ENCODE measurements at places on chromosomes 3 and 15.

DNA sequence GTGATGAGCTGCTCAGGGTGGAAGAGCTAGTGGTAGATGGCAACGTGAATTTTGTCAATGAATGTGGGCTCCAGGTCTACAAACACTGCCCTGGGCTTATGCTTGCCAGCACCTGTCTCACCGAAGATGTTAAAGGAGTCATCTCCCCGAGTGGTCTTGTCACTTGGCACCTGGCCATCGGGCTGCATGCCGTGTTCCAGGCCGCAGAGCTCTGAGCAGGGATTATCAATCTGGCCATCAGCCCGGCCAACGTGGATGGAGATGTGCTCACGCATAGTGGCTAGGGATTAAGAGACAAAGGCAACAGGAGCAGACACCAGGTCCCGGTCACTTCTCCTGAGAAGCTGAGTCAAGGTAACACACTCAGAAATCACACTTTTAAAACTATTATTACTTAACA, 54.8 kb upstream of the ACTC1 start:
- DNase-seq: no peak

DNA sequence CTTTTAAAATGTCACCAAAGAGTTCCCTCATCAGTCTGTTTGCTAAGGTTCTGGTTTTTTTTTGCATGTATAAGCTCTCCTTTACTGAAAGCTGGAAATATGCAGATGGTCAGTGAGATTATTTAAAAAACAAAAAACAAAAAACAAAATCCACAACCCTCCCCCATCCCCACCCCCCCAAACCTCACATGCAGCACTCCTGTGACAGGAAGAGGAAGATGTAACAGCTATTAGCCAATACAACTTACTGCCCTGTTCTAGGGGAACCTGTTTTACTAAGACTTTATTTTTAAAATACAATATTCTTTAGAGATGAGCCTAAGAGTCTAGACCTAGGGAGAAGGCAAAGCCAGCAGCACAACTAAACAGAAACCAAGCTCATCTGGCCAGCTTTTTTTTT, 39.5 kb downstream of the ANP32A start:
- no peak for DNase-seq

DNA sequence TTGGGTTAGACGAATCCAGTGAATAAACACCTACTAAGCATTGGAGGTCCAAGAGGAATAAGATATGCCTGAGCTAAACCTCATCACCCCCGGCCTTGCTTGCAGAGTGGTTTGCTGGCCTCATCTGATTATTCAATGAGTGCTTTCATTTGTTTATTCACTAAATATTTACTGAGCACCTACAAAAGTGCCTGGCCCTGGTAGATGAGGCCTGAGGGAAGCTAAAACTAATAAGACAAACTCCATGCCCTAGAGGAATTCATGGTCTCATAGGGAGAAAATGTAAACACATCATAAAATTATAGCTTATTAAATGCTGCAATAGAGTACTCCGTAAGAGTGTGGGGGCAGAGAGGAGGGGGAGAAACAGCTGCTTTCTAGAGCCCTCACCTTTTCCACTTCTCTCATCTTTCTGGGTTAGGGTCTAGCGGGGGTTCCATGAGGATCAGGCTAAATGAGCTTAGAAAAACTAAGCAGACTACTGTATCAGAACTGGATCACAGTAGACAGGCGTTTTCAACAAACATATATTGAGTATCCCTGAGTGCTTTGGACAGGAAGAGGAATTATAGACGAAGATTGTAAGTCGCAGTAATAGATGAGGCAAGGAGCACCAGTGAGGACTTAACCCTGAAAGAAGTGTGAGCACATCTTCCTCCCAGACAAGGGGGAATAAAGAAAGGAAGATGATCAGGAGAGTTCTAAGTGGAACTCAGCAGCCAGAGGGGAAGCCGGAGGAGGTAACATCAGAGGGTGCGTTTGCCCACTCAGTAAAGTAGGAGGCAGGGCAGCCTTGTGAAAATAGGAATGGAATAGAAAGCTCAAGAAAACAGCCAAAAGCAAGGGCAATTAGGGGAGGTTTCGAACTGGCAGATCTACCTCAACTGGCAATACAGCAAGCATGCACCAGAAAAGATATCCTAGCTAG, 31.5 kb upstream of the LAMP3 start:
- DNase-seq: no peak

DNA sequence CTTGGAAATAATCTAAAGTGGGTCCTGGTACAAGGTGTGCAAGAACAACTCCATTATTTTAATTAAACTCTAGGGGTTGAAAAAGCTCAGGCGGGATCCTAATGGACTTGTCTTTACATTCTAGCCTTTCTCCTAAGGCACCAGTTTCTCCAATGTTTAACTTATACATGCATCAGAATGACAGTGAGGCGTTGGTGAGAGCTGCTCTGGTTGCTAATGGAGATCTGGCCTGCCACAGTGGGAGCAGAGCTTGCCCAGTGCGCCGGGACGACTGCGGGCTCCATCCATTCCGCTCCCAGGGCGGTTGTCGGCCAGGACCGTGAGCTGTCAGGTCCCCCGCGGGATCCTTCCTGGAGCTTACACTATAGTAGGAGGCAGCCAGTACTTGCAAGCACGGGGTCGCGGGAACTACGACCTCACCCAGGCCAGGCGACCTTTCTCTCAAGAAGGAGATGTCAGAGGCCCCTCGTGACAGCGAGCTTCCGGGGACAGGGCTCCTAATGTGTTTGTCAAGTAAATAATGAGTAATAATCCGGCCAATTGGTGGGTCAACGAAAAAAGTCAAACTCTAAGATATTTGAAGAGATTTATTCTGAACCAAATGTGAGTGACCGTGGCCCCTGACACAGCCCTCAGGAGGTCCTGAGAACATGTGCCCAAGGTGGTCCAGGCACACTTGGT, 991 bp upstream of the HIGD1A start:
- no peak for DNase-seq

DNA sequence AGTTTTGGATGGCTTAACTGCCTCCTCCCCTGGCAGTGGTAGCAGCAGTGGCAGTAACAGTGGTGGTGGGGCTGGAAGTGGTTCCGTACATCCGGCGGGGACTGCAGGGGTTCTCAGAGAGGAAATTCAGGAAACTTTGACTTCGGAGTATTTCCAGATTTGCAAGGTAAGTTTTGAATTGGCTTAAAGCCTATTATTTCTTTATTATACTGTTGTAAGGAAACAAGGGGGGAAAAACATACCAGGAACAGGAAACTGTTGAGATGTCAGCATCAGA, 1.5 kb downstream of the STXBP5L start:
- DNase-seq: no peak

DNA sequence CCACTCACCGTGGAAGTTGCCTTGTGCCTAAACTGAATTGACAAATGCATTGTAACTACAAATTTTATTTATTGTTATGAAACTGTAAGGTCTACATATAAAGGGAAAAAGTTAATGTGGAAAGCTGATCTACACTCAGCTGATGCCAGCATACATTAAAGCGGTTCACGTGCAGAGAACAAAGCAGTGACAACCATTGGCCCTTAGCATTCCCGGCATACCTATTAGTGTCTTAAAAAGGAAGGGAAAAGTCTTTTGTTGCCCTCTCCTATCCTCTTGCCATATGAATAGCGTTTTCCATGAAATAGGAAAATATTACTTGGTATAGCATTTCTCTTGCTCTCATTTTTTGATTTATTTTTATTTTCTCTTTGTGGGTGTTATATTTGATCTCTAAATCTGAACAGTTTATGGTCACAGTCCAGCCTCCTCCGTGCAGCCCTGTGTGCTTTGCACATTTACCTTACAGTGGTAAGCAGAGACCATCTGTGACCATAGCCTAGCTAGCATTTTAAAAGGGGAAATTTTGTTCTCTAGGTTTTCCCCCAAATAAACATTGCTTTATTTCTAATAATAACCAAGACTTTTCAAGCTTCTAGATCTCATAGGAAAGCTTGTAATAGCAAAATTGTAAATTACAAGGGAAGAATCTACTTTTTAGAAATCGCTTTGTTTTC, 89.7 kb upstream of the CGNL1 start:
- no peak for DNase-seq

- no peak for DNase-seq
Observed at GRCh38 chr3:129182390-129183185, 1.1 kb downstream of the CNBP start.

GRCh38 chr15:58355382-58355971, 76.3 kb upstream of the LIPC start:
- no peak for DNase-seq

DNA sequence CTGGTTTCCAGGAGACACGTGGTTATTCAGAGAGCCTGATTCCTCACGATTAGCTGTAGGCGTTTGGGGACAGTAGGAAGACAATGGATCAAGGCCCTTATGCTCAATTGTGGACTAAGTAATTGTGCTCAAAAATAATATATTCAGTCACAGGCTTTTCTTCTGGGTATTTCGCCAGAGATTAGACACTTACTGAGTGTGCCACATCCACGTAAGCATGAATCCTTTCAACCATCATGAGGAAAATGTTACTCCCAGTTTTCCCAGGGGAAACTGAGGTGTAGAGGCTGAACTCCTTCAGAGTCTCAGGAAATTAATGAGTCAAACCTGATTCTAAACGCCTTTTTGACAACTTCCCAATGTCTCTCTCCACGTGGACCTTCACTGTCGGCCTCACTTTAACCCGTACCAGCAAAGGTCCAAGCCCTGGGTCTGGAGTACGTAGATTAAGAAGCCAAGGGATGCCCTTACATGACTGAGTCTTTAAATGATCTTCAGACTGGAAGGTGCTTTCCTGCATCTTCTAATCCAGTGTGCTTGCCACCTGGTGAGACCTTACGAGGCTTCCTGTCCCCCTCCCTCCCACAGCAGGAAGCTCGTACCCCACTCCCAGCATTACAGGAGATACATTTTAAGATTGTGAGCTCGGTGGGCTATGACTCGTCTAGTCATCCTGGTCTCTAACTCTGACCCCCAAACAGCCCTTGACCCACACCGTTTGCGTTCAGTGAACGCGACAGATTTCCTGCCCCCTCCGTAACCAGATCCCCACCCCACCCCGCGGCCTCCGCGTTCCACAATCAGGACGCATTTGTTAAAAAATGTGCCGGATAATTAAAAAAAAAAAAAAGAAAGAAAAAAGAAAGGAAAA, 1.7 kb downstream of the PKM start:
- no peak for DNase-seq

GRCh38 chr3:181976526-181976925, 264.8 kb downstream of the SOX2 start:
- no peak for DNase-seq

DNA sequence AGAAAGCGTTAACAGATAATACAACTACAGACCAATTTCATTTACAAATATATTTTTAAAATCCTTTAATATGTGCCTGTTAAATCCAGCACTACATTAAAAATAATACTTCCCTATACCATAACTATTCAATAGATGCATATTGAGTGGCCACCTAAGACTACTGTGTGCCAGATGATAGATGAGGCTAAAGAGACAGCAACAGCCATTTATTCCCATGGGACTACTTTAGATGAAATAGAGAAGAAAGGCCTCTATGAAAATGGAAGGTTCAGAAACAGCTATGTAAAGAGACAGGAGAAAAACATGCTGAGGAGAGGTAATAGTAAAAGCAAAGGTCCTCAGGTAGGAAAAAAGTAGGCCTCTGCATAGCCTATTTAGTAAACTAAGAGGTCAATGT, 358.1 kb downstream of the ULK4 start:
- DNase-seq: no peak

DNA sequence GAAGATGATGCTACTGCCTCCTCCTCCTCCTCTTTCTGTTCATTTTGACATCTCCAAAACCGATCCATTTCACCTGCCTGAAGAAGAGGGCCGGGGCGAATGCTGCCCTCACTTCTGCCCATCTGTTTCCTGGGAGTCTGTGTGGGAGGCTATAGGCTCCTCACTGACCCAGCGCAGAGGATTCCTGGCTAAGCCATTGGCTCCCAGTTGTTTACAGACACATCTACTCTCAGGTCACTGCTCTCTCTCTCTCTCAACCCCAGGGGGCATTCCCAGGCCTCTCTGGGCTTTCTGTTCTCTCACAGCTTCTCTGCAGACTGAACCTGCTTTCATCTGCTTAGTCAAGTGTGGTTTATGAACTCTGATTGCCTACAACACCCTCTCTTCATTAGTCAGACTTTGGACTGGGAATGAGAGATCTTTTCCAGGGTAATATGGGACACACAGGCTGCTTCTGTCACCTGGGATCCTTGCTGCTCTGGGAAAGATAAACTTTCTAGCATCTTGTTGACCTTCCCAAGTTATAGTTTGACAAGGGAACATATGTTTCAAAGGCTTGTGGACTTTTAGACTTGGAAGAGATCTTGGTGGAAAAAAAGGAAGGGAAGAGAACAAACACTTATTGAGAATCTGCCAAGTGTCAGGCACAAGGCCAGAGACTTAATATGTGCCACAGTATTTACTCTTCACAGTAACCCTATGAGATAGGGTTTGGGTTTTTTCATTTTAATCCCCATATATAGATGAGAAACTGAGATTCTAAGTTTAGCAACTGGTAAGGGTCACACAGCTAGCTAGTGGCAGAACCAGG, 30.2 kb upstream of the USP3 start:
- DNase-seq: peak; percentile 12

DNA sequence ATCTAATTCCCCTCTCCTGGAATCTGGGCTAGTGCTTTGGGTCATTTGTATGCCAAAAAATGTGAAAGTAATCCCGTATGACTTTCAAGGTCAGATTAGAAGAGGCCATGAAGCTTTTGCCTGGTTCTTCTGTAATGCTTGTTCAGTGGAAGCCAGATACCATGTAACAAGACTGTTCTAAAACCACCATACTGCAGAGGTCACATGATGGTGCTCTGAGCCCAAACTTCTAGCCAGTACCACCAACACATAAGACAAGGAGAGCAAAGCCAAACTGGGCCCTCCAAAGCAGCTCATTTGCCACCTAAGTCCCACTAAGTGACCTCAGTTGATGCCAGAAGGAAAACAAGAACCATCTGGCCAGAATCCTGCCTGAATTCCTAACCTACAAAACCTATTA, 64.3 kb upstream of the MELTF start:
- no peak for DNase-seq

DNA sequence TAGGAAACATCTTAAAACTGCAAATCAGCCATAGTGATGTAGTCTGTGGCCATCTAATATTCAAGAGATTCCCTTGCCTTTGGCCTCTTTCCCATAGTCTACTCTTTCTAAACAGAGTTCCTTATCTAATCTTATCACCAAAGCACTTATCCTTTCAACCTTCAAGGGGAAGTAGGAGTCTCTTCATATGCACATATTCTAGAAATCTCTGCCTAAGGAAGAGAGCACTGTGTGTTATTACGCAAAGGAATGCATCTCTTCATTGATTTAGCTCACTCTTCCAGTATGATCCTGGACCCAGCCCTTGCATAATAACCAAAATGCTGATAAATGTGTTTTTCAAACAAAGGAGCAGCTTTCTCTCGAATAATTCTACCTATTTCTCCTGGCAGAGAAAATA, 253.7 kb upstream of the TPRG1 start:
- DNase-seq: no peak

Data from COLO829 (cell line).